ENCODE measurements at places on chromosomes 2 and 18.
A peak's percentile ranks its signal among the peaks of the same experiment; 100 is the strongest.

- no peak for DNase-seq
These were observed 73.7 kb upstream of the TGFA start for GRCh38 chr2:70627211-70627898.

GRCh38 chr2:44649381-44649780 is 287.6 kb downstream of the CAMKMT start:
- DNase-seq = no peak

DNA sequence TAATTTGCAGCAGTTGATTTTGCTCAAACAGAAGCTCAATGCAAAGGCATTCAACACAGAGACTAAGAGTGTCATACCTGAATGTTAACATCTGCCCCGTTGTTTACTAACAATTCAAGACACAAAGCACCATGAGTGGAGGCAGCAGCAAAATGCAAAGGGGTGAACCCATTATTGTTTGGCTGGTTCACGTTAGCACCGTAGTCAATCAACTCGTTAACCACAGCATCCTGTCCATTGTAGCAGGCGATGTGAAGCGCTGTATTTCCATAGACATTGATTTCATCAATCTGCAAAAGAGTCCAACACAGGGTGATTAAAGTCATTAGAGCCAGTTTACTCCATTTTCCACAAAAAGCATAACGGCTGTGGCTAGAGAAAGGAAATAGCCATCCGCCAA is 189.3 kb downstream of the ANKRD44 start:
- no peak for DNase-seq

- no peak for DNase-seq
These were observed 6.1 kb upstream of the LBH start for GRCh38 chr2:30225131-30225762.

DNA sequence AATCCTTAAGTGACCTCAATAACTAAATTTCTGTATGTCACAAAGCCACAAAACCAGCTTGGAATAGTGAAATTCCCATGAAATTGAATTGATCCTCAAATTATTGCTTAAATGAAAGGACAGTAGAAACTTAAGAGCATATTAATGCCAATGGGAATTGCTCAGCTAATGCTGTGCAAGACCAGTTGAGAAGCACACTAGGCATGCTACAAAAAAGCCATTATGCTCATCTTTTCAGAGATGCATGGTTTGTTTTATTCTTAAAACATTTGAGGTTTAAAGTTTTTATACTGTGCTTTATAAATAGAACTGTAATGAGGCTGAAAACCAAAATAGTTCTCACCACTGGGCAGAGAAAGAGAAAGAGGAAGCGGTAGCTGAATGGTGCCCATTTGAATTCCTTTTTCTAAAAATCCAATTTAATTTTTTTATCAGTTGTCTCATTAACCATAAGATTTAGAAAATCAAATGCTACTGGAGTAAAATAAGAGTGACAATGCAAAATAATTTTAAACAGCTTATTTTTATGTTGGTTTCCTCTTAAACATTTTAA is 98.6 kb downstream of the LNPK start:
- DNase-seq = no peak

GRCh38 chr18:8480506-8481328 is 128.5 kb upstream of the RAB12 start:
- DNase-seq = no peak

- no peak for DNase-seq
These were observed 138.6 kb upstream of the SIX3 start for GRCh38 chr2:44802777-44803424.

GRCh38 chr18:34322365-34323289 is 97.9 kb upstream of the NOL4 start:
- no peak for DNase-seq

GRCh38 chr18:3330622-3331021 is 68.7 kb downstream of the MYL12B start:
- no peak for DNase-seq

GRCh38 chr18:41681138-41681880 is 273.7 kb upstream of the PIK3C3 start:
- DNase-seq = no peak

- DNase-seq = no peak
These were observed 46.3 kb downstream of the RTTN start for GRCh38 chr18:70158992-70159717.

DNA sequence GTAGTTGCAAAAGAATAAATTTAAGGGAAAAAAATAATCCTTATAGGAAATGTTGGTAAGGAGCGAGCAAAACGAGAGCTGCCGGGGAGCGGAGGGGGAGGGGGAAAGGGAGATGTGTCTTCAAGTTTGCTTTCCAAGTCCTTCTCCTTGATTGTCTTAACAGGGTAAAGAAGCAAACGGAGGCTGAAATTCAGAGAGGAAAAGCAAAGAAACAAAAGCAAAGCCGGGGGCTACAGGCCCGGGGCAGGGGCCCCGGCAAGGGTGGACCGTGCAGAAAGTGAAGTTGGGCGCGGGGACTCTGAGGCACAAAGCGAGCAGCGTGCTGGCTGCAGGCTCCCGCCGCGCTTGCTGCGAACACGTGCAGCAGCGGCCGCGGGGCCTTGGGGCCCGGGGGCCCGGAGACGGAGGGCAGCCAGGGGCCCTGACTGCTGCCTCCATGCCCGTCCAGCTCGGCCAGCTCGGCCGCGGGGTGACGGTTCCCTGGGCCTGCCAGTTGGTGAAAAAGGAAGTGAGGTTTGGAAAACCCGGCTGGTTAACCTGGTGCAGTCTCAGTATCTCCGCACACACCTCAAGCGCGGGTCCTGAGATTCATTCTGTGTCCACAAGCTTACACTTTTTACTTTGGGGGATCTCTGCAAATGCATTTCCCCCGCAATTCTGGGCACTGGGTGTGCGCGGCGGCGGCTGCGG is 4.1 kb downstream of the BCL11A start:
- no peak for DNase-seq

DNA sequence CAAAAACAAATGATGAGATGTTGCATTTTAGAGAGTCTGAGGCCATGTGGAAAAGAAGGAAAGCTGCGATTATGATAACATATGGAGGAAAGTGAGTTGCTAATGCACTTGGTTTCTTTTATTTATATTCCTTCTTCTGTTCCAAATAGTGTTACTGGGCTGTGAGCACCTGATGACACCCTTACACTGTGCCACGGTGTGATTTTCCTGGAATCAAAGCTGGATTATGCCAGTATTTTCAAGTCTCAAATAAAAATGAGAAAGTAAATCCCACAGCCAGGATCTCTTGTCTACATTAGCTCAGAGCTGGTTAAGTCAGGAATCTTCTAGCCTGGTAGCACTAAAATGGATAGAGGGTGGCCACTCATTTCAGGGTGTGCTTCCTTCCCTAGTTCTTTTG is 670.8 kb downstream of the TDRD15 start:
- no peak for DNase-seq

DNA sequence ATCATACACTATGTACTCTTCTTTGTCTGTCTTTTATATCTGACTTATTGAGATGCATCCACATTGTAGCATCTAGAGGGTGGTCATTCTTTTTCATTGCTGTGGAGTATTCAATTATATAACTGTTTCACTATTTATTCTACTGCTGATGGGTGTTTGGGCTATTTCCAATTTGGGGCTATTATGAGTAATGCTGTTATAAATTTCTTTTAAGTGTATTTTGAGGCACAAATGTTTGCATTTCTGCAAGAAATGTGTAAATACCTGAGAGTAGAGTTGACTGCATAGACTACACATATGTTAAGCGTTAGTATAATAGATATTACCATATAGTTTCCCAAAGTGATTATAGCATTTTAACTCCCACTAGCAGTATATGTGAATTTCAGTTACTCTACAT is 26.9 kb upstream of the PPP1R1C start:
- no peak for DNase-seq

DNA sequence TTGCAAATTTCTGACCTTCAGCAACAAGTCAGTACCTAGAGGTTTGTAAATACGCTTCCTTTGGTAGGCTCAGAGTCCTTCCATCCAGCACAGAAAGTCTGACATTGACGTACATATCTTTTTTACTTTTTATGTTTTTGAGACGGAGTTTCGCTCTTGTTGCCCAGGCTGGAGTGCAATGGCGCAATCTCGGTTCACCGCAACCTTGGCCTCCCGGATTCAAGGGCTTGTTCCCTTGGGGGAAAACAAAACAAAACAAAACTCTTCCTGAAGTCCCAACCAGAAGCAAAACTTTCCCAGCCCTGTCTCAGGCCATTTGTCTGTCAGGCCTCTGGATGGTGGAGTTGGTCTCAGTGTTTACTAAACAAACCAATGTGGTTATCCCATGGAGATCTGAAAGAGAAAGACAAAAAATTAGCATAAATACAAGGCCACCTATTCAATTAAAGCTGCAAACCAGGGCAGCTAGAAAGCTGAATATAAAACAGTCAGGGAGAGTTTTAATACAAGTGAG is 29.6 kb upstream of the ATL2 start:
- no peak for DNase-seq

DNA sequence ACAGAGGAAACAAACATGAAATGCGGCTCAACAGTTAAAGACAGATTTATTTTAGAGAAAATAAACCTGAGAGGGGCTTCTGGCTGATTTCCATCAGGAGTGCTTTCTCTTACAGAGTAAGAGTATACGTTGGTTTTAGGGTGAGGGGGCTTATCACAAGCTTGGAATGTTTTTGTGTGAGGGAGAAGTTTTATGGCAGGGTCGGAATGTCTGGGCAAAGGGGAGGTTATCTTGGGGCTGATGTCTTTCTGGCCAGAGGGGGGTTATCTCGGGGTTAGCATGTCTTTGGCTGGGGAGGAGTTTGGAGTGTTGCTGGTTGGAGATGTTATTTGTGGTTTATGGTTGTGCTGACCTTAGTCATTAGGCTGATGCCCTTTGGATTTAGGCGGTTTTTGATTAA is 22.1 kb downstream of the PTRHD1 start:
- no peak for DNase-seq

DNA sequence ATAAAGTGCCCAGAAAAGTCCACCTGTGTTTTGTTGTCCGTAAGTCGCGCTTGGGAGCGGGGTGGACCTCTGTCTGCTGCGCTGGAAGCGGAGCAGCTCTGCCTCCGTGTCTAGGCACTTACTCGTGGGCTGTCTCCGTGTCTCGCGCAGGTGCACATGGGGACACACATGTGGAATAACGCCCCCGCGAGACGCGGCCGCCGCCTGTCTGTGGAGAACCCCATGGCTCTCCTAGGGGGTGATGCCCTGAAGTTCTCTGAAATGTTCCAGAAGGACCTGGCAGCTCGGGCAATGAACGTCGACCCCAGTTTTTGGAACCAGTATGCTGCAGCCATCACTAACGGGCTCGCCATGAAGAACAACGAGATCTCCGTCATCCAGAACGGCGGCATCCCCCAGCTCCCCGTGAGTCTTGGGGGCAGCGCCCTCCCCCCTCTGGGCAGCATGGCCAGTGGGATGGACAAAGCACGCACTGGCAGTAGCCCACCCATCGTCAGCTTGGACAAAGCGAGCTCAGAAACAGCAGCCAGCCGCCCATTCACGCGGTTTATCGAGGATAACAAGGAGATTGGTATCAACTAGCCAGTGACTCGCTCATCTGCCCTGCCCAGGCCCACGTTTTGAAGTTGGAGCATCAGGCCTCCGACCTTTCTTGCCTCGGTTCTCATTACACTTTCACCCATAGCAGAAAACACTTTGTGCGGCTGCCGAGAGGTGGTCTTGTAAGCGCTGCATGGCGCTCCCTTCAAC is 17.3 kb downstream of the SALL3 start:
- DNase-seq = no peak

- DNase-seq = no peak
These were observed 521.7 kb upstream of the SPHKAP start for GRCh38 chr2:228703152-228703551.

- DNase-seq = no peak
These were observed 108.4 kb downstream of the MEIS1 start for GRCh38 chr2:66543257-66543767.

DNA sequence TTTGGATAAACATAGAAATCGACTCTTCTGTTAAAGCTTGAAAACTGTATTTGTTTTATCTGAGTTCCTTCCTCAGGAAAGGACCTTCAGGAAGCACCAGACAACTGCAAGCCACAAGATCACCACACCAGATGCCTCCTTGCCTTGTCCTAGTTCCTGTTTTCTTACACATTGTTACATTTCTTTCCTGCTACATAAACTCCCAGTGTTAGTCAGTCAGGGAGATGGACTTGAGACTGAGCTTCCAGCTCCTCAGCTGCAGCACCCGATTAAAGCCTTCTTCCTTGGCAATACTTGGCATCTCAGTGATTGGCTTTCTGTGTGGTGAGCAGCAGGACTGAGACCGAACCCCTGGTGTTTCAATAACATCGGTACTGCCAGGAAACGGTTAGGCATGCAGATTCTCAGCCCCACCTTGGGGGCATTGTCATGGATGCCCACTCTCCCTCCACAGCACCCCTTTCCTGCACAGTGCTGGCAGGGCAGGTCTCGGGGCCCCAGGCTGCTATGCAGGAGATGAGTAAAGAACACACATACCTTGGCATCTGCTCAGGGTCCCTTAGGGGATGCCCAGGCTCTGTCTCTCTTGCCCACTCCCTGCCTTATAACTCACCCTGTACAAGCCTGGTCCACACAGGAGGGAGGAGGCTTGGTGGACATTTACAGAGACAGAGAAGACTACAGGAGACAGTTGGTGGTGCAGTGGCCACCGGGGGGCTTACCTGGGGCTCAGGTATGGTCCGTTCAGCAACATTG is 32.6 kb downstream of the ANKMY1 start:
- DNase-seq = peak; percentile 60

DNA sequence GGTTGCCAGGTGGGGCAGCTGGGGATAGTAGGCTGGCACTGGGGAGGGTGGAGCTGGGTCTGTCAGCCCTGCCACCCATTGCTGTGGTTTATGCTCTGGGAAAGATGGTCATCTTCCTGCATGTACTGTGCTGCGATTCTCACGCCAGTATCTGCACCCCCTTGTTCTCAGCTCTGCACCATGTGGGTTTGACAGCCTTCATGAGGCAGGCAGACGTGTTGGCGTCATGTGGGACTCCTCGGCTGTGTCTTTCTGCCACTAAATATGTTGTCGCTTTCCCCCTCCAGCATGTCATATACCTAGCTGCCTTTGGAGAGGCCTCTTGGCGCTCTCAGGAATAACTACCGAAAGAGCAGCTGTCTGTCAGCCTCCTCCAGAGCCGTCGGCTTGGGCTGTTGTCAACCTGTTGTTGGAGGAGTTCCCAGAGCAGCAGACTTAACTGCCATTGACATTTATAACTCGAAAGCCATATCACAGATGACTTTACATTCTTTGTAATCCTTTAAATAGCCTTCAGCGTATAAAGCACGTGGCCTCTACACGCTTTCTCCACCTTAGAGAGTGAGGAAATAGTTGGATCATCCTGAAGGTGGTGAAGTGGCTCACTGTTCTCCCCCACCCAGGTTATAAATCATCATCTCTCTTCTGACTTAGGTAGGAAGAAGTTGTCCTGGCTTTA is 80.4 kb upstream of the MGAT5 start:
- no peak for DNase-seq

DNA sequence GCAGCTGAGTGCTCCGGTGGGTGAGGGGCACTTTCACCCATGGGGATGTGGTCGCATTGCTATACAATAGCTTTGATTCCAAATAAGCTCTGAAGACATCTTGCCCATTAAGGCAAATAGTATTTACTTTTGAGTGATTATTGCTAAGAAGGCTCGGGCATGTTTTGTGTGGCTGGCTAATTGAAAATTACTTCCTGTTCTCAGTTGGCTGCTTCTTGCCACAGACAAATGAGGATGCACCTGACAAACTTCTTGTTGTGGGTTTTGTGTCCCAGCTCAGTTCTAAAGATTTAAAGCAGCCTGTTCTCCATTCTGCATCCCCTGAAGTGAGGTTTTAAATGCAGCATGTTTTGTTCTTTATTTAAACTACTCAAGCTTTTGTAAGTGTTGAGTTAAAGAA is 88.3 kb downstream of the KCNS3 start:
- DNase-seq = no peak

GRCh38 chr2:119820275-119820674 is 60.6 kb downstream of the PTPN4 start:
- DNase-seq = no peak

- DNase-seq = no peak
These were observed 5.1 kb downstream of the ITGB6 start for GRCh38 chr2:160194946-160195345.

Data from GF-D8 (cell line).